ENCODE measurements at places on chromosomes 3 and 15.

GRCh38 chr15:94638183-94638582, 406.8 kb downstream of the MCTP2 start:
- no peak for DNase-seq

- DNase-seq: no peak
Observed at GRCh38 chr3:21520106-21520963, 230.7 kb downstream of the ZNF385D start.

DNA sequence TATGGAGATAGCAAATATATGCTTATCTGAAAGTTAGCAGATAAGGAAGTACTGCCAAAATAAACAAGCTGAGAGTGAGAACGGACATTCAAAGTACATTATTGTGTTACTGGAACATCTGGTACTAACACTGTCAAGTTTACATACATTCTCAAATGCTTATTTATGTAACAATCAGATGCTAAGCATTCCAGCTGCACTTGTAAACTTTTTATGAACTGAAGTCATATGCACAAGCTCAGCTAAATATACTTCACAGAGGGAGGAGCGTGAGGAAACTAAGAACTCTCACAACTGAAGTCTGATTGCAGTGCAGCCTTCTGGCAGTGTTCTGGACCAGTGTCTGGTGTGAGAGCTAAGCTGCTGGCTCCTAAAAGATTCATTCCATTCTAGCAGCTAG, 223.7 kb upstream of the NANOGP8 start:
- DNase-seq: peak; percentile 97

DNA sequence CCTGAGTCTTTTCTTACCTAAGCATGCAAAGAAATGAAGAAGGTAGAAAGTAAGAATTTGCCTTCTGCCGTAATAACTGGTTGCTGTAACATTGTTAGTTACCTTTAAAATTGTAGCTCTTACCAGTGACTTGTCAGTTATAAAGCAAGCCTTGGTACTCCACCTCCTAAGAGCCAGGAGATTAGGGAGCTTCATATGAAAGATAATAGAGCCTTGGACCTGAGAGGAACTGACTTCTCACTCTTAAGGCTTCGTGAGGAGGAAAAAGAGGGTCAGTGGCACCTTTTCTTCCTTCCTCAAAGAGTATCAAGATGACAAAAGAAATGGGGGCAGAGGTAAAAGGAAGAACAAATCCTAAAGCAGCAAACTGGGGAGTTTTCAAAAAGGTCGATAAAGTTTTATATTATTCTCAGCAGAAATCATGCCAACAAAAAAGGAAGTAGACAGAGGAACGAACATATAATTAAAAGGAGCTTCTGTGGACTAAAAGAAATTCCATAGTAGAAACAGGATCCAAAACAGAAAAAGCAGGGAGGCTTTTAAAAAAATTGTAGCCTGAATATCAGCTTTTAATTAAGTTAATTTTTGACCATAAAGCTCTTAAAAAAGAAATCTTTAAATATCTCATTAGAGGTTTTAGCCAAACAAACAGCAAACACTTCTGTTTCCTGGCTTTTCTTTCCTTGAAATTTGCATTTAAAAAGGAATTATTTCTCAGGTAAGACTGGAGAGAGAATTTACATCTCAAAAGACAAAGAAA, 847.1 kb upstream of the ALCAM start:
- DNase-seq: no peak

DNA sequence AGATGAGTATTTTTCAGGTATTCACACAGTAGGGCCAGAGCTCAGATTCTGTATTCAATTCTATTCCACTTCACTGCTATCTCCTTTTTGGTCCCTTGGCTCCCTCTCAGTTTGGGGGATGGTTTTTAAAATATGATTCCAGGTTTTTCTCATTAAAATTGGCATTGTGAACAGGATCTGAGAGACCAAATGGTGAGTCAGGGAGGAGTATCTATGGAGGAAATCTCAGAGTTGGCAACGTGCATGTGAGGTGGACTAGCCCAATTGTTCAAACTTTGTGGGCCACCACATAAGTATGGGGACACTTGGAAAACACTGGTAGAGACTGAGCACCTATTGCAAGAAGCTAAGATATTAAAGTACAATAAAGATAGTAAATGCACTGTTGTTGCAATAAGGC, 53.9 kb upstream of the TTC14 start:
- no peak for DNase-seq

- no peak for DNase-seq
Observed at GRCh38 chr3:58620421-58620820, 43.2 kb upstream of the FAM107A start.

GRCh38 chr15:100560323-100560722, 31.6 kb upstream of the CERS3 start:
- no peak for DNase-seq

DNA sequence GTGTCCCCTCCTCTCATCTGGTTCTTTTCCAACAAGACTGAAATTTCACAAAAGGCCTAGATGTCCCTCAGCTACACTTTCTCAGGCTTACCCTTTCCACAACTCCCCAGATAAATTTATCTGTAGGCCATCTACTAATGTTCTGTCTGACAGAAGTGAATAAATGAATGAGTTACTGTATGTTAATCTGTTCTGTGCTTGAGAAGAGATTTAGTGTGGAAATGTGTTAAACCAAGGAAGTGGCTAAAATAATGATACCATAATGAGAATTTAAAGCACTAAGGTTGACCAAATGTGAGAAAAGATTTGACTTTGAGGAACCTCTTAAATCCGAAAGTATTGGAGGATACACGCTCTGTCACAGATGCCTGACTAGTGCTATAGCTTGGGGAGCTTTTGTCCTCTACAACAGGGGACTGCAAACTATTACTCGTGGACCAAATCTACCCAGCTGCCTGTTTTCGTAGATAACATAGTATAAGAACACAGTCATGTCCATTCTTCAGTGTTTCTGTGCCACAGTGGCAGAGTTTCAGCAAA, 74.8 kb upstream of the P2RY1 start:
- no peak for DNase-seq

GRCh38 chr3:98567666-98568270, 25.6 kb downstream of the CPOX start:
- no peak for DNase-seq

DNA sequence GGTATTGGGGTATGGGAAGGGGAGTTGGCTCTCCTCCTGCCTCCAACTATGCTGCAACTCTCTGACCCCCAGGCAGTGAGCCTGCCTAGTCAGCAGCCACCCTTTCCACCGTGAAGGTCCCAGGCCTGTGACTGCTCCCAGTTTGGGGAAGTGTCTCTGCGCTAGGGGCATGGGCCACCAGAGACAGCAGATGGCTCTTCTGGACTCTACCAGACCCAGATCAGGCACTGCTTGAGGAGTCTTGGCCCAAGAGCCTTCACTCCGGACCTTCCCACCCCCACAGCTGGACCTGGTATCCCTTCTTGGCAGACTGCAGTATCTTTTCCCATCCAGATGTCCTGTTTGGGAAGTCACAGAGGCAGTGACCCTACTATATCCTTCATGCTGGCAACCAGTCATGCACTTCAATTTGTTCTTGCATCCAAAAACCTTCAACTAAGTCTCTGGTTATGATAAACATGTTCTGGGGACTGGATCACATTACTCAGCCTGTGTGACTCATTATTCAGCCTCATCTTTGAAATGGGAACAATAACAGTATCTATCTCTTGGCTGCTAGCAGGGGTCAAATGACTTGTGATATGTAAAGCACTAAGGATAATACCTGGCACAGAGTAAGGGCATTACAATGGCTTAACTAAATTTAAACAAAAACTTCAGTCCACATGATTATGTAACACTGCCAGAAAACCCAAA, 62.7 kb downstream of the POMGNT2 start:
- no peak for DNase-seq

GRCh38 chr3:119099785-119100184, 46.2 kb upstream of the TEX55 start:
- no peak for DNase-seq

GRCh38 chr3:16704941-16705340, 99.7 kb upstream of the DAZL start:
- DNase-seq: no peak

- no peak for DNase-seq
Observed at GRCh38 chr3:36763850-36764703, at the start of gene DCLK3. DCLK3 (minus strand) TSS chr3:36764553; CDS start chr3:36764263, 290 bp downstream.

DNA sequence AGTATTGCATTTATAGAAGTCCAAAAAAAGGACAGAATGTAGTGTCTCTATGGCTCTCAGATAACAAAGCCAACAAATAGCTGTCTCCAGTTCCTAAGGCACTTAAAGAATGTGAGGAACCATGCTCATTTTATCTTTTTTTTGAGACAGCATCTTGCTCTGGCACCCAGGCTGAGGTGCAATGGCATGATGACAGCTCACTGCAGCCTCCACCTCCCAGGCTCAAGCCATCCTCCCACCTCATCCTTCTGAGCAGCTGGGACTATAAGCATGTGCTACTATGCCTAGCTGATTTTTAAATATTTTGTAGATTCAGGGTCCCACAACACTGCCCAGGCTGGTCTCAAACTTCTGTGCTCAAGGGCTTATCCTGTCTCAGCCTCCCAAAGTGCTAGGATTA, 16.1 kb downstream of the ISY1 start:
- no peak for DNase-seq

DNA sequence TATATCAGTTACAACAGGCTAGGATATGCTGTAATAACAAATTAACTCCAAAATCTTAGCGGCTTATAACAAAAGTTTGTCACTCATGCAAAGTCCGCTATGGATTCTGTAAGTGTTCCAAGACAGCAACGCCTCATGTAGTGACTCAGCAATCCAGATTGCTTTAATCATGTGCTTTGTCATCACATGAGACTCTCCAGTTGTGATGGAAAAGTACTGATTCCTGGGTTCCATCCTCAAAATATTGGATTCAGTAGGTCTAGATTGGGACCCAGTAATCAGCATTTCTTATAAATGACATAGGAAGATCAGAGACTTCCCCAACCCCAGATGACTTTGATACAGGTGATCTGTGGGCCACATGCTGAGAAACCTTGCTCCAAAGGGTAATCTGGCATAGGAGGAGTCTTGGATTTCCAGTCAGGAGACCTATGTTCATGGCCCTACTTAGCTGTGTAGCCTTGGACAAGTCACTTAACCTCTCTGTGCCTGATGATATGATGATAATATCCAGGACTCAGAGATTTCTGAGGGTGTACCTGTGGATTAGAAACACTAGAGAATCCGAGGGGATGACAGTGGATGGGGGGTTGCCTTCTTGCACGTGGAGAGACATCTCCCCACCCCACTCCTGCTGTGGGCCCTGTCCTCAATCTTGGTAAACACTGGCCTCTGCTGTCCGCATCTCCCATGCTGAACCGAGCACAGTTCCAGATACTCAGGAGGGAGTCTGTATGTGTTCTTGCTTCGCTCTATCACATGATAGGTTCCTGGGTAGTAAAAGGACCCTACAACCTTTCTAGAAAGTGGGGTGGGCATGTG, 65.5 kb downstream of the CORO2B start:
- peak; percentile 89 for DNase-seq

- no peak for DNase-seq
Observed at GRCh38 chr3:137097386-137097785, 139.6 kb downstream of the IL20RB start.

- DNase-seq: peak; percentile 59
Observed at GRCh38 chr3:195815169-195815771, 3.5 kb upstream of the MUC4 start.

DNA sequence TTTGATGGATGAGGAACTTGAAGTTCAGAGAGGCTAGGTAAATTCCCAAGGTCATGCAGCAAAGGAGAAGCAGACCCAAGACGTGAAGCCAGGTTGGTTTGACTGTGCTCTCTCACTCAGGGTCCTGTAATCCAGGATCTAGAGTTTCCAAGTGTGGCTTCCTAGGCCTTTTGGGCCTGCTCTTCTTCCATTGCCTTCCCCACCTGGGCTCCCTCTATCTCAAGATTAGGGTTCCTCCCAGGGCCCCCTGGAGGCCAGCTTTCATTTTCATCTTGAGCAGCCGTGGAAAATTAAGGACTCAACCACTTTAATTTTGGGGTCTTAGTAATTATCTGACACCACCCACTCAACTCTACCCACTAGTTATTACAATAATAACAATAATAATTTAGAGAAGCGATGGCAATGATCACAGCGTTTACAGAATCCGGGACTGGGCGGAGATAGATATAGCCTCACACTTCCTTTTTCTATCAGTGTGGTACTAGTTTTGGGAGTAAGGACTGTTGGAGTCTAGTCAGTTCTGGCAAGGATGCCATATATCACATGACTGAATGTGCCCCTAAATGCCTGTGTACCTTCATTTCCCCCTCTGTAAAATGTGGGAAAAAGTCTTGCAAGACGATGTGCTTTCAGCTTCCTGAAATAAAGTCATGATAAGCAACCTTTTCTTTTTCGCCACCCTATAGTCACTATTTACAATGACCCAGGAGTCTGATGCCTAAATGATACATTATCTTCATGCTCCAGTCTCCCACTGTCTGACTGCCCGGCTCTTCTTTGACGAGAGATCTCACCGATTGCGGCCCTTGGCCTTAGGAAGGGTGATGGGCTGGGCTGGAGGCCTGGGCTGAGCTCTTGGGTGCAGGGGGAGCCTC, 30.2 kb upstream of the MAGEF1 start:
- no peak for DNase-seq

- no peak for DNase-seq
Observed at GRCh38 chr3:177351757-177352158, 154.5 kb upstream of the TBL1XR1 start.

GRCh38 chr15:64314456-64314855, 41.5 kb downstream of the CSNK1G1 start:
- DNase-seq: no peak

DNA sequence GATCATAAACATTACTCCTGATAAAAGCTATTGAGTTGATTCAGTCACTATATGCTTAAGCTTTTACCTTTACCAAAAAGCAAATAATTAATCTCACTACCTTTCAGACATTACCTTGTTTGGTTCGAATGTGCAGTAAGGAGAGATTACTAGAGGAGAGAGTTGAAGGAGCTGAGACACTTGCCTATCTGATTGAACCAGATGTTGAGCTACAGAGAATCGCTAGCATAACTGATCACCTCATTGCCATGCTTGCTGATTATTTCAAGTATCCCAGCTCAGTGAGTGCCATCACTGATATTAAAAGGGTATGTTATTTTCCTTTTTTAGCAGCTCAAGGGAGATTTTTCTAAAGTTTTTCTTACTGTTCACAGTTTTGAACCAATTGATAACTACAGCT, 54.6 kb downstream of the ARMC8 start:
- no peak for DNase-seq

- no peak for DNase-seq
Observed at GRCh38 chr3:71309342-71309741, 274.2 kb downstream of the FOXP1 start.

GRCh38 chr3:186965141-186965879, 35.0 kb downstream of the ST6GAL1 start:
- peak; percentile 18 for DNase-seq

GRCh38 chr15:100771746-100772145, 107.9 kb upstream of the ALDH1A3 start:
- no peak for DNase-seq

- no peak for DNase-seq
Observed at GRCh38 chr3:152190636-152191183, 78.0 kb upstream of the MBNL1 start.

DNA sequence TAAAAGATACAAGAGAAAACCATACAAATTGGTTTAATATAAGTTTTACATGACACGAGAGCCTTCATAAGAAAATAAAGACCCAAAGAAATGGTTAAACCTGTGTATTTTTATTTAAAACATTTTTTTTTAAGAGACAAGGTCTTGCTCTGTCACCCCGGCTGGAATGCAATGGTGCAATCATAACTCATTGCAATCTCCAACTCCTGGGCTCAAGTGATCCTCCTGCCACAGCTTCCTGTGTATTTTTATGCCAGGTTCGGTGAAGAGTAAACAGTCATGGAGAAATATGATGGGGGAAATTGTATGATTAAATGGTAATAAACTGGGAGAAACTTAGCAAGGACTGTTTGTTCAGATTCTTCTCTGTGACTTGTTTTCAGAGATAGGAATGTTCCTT, 441.0 kb downstream of the TUSC7 start:
- DNase-seq: no peak

GRCh38 chr3:168156479-168156878, 60.8 kb upstream of the GOLIM4 start:
- DNase-seq: no peak

All from fibroblast of lung (primary cell).